ENCODE measurements at places on chromosomes 5 and 9.
A peak's percentile ranks its signal among the peaks of the same experiment; 100 is the strongest.

GRCh38 chr5:170296036-170296934 is 1.3 kb downstream of the LCP2 start:
- DNase-seq = peak; percentile 28

DNA sequence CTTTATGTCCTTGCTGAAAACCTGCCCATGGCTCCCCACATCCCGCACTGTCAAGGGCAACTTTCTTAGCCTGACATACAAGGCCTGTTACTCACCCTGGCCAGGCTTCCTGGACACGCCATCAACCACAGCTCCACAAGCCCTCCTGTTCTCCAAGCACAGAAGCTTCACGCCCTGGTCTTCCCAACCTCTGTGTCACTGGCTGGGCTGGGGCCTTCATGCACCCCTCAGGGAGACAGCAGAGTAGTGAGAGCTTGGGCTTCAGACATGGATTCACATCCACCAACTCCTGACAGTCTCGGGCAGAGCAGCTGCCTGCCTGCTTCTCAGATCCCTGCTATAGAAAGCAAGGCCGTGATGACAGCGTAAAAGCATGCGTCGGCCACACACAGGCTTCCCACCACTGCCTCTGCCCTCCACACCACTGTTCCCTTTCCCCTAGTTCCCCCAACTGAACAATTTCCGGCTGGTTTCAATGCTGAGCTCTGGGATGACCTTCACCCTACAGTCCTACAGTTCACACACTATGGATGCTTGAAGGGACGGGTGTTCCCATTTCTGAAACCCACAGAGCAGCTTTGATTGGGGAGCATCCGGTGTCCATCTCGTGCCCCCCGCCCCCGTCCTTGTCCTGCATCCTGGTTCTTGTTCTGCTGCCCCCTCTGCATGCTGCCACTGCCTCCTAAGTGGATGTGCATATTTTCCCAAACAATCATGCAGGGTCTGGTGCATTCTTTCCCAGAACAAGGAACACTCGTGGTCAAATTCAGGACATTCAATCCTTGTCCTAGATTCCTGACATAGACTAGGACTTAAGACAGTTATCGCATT is 33.4 kb upstream of the ADAMTS2 start:
- DNase-seq = no peak

- DNase-seq = no peak
These were observed 1.0 kb downstream of the ADAMTS19 start for GRCh38 chr5:129460936-129461710.

- no peak for DNase-seq
These were observed 457.3 kb downstream of the DMAC1 start for GRCh38 chr9:7342229-7342628.

DNA sequence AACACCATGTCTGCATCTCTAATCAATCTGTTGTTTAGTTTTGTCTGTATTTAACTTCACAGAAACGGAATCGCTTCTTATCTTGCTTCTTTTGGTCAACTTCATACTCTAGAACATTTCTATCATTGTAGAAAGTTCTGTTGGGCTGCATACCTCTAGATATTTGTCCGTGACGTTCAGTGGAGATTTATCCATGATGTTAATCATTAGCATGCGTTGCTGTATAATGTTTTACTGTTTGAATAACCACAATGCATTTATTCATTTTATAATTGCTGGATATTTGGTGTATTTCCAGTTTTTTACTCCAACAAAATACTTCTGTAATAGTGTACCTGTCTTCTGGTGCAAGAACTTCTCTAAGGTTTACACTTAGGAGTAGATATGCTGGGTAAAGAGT is 96.2 kb upstream of the GDNF start:
- no peak for DNase-seq

DNA sequence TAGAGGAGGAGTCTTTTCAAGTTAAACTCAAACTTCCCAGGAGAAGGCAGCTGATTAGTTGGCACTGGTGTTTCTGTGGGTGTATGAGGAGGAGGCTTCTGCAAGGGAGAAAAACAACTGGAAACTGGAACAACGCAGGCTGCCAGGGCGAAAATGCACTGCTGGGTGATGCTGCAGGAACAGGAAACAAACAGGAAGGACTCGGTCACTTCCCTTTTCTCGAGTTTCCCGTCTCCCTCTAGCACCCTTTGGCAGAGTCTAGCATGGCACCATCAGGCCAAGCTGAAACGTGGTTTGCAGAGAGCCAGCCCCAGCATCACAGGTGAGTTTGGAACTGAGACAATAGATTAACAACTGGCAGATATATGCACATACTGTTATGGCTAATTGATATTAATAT is 77.5 kb upstream of the CAST start:
- no peak for DNase-seq

DNA sequence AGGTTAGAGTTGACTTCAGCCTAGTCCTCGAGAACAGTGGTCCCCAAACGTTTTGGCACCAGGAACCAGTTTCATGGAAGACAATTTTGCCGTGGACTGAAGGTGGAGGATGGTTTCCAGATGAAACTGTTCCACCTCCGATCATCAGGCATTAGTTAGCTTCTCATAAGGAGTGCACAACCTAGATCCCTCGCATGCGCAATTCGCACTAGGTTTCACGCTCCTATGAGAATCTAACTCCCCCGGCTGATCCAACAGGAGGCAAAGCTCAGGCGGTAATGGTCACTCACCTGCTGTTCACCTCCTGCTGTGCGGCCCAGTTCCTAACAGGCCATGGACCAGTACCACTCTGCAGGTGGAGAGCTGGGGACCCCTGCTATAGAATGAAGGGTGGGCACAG is 163.6 kb downstream of the CDH6 start:
- DNase-seq = no peak

DNA sequence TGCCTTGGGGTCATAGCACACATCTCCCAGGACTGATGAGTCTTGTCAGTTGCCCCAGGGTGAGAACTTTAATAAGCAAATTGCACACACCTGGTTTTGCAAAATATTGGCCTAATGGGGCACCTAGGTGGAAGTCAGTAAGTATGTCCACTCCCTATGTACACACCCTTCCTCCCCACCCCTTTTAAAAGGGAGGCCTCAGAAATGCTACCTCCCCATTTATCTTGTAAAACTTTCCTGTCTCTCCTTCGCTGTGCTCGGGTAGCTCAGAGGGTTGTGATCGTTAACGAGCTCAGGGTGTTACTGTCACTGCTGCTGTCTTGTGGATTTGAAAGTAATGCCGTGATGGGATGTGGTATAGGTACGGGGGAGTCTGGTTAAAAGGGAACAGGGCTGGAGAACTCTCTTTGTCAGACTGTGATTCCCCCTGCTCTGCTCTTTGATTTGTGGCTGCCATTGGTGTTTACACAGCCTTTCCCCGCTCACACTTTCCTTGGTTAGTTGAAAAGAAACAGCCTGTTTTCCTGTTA is 26.2 kb downstream of the ZNF462 start:
- no peak for DNase-seq

DNA sequence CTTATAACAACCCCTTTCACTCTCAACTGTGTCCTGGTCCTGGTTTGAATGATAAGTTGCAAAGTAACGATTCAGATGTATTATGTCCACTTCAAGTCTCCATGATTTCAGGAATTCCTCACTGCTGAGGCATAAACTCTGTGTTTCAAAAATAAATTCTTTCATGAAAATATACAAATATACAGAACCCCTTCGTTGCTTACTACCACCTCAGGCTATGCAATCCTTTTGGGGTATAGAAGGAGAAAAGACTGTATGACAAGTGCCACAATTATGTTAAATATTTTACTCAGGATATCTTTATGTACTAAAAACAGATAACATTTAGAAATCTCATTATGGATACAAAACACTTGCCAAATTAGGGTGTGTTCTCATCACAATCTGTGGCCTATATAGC is 190.7 kb downstream of the KCTD16 start:
- no peak for DNase-seq

DNA sequence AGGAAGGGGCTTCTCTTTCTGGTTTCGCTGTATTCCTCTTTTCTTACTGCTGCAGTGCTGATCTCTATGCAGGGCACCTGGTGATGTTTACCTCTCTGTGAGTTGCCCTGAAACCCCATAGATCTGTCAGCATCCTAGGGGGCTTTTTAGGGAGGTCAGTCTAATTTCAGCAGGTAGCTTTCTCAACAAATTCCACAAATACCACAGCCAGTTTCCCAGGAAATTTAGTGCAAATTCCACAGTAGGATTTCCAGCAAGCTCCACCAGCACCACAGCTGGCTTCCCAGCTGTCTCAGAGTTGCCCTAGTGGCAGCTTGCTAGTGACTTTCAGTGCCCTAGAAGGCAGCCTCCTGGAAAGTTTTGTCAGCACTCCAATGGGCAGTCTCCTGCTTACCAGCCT is 379.1 kb upstream of the SMC2 start:
- DNase-seq = no peak

DNA sequence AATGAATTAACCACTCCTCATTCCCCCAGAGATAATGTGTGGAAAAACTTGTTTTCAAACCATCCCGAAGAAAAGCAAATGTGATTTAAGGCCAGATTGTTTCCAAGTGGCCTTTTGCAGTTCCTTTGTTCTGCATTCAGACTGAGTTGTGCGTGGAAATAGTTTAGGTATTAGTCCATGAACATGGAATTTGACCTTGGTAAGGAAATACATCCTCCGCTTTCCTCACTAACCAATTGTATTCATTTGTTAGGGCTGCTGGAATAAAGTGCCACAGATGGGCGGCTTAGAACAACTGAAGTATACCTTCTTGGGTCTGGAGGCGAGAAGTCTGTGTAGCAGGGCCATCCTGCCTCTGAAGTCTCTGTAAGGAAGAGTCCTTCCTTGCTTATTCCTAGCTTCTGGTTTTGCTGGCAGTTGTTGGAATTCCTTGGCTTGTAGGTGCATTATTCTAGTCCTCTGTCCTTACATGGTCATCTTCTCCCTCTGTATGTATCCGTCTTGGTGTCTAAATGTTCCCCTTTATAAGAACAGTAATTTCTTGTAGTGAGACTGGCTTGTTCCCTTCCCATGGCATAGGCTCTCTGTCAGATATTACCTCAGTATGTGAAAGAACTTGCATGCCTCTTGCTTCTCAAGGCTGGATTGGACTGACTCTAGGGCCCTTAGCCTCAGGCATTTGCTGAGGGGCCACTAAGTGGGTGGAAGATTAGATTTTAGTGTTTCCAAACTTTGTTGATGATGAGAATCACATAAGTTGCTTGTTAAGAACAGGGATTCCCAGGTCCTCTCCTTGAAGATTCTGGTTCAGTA is 53.9 kb downstream of the RAI14 start:
- DNase-seq = no peak

DNA sequence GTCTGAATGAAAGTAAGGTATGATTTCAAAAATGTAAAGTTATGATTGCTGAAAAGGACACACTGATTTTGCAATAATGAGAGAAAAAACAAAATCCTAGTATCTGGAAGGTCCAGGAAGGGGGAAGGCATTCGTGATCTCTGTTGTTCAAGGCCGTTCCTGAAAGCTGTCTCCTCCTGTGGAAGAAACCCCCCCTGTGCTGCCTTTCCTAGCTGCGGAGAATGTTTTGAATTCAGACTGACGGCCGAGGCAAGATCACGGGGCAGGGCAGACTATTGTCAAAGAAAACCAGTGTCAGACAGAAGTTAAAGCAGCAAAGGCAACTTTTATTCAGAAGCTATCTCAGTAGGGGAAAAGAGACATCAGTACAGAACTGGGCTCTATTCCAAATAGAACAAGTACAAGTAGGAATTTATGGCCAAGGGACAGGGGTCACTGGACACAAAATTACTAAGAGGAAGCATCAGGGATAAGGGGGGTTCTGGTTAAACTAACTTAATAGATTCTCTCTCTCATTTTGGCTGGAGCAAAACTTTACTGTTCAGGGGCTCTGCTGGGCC is 61.9 kb upstream of the IGFBPL1 start:
- DNase-seq = no peak

DNA sequence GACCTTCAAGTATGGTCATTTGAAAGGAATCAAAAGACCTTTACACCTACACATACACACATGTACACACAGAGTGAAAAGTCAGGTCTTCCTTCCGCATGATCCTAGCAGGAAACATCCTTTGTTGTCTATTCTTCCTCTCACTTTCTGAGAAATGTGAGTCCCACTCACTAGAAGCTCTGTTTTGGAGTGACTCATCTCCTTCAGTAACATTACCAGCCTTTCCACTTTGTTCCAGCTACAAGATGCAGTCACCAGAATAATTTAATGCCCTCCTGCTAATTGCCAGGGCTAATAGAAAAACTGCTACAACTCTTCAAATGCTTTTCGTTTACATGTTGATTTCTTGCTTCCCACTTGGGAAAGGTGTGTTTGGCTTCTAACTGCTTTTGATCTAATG is 417.3 kb downstream of the RASEF start:
- DNase-seq = no peak

DNA sequence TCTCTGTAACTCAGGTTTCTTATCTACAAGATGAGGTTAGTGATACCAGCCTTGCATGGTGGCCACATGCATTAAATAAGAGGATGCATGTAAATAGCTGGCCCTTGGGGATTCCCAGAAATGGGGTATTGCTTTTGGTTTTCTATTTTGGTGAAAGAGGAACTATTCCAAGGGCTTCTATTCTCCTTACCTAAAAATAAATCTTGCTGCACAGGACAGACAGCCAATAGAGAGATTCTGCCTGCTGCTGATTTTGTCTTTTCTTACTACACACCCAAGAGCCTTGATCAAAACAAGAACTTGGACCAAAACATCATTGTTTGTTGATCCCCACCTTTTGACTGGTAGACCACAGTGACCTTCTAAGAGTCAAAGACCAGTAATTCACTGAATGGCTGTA is 161.8 kb downstream of the PJA2 start:
- no peak for DNase-seq

DNA sequence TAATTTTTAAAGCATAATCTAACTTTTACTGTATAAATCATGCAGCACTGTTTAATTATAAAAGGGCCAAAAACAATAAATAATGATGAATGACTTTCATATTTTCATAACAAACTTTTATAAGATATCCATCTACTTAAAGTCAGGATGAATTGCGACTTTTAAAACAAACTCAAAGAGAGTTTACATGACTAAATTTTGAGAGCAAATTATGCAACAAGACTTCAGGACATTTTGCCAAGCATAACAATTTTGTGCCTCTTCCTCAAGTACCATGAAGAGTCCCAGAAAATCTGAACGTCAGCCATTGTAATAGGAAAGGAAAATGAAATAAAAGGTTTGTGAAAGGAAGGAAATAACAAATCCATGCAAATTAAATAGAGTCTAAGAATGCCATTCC is 24.4 kb downstream of the ERAP1 start:
- no peak for DNase-seq

- DNase-seq = no peak
These were observed 13.8 kb upstream of the CCL28 start for GRCh38 chr5:43425983-43426382.

GRCh38 chr5:15786326-15786725 is 286.3 kb downstream of the FBXL7 start:
- DNase-seq = no peak

- DNase-seq = no peak
These were observed 627 bp downstream of the ARRDC1 start for GRCh38 chr9:137606005-137606621.

- no peak for DNase-seq
These were observed 36.9 kb upstream of the HMGCR start for GRCh38 chr5:75300084-75300483.

DNA sequence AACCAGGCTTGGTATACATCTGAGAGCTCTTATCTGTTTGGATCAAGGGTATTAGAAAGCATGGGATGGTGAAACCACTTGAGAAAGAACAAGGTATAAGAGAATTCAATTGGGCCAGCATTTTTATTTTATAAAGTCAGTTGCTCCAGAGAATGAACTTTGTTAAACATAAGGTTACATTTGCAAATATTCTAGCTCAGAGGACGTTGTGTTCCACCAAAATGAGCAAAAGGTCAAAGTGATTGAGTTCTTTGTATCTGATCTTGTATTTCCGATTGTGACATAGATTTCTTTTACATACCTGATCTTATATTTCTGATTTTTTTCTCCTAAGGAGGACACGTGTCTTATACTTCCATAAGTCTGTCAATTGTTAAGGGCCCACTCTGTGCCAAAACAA is 8.6 kb upstream of the STARD4 start:
- no peak for DNase-seq

Data from naive B cell (primary cell).